ENCODE measurements at places on chromosomes 16 and 17.

- DNase-seq: peak; percentile 95
Measured at GRCh38 chr17:64506201-64506575, at the start of gene DDX5. TSS of gene DDX5 (minus strand) at chr17:64506289. CDS start at chr17:64506119, 170 bp downstream.

GRCh38 chr17:71337938-71338337 lies 782.9 kb upstream of the SOX9 start:
- DNase-seq: no peak

- DNase-seq: no peak
Measured at GRCh38 chr16:80695020-80695419, 109.4 kb downstream of the CDYL2 start.

- DNase-seq: no peak
Measured at GRCh38 chr16:11570806-11571205, 15.9 kb downstream of the LITAF start.

DNA sequence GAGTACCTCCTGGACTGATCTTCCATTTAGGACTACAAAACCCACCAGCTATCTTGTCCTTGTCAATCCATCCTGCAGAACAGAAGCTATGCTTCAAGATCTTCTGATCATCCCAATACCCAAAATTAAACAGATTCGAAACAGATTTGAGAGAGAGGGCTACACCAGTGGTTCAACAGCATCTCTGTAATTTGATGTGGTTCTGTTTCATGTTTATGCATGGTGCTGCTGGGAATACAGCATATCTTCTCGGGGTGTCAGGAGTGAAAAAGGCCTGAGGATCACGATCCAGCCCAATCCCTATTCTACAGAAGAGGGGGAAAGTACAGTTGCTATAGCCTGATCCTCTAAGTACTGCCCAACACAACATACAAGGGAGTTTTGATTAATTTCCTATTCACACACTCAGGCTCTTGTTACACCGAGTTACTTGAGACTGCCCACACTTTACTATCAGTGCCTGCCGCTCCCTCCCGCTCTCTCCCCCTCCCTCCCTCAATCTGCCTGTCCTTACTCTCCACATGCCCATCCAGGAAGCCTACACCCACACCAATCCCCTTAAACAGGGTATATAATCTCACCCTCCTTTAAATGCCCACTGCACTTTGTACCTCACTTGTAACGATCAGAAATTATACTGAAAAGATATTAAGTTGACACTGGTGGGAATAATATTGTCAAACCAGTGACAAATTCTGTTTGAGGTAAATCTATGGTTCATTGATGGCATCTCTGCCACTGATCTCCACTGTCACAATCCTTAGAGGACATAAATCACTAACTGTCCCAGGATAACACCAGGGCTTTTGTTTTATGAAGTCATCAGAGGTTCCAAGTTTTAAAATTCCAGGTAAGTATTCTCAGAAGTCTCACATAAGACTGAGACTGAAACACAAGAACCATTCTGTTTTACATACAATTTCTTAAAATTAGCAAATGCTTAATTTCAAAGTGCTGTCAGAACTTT lies 89.3 kb upstream of the PLEKHM1 start:
- no peak for DNase-seq

GRCh38 chr16:89924925-89925307 lies 1.8 kb downstream of the TUBB3 start:
- no peak for DNase-seq

DNA sequence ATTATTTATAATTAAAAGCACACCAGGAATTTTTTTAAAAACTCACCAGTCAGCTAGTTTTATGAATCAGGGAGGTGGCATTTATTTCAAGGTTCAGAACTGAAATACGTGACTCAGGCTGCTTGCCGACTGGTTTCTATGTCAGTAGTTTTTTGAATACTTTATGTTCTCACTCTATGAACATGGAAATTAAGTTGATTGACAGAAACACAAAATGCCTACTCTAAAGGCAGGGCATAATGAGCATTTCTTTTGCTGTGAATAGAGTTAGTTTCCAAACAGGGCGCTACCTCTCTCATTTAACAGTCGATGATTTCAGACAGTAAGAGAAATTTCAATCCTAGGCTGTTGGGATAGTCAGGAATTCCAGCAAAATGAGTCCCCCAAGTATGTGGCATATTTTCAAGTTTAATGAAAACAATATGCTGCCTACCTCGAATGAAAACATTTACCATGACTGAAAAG lies 6.7 kb downstream of the HS3ST3B1 start:
- DNase-seq: no peak

GRCh38 chr17:30567231-30568116 lies 90.3 kb downstream of the GOSR1 start:
- DNase-seq: no peak

GRCh38 chr17:40063187-40063771 lies 514 bp downstream of the THRA start:
- DNase-seq: no peak

DNA sequence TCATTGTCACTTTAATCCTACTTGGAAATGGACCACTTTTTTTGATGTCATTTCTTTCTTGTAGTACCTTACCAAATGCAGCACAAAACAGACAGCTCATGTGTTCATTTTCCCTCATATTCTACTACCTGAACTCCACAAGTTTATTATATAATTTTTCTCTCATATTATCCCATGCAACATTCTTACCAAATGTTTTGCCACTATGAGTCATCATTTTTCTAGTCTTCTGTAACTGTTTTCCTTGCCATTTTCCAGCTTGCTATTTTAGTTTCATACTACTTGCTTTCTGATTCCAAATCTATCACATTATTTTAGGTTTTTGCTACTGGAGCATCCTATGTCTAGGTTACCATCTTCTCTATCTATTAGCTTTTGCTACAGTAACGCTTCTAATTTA lies 332.7 kb downstream of the ZFHX3 start:
- DNase-seq: no peak

- DNase-seq: no peak
Measured at GRCh38 chr17:52148288-52148968, 10.1 kb downstream of the CA10 start.

GRCh38 chr16:70589998-70590471 lies 56.3 kb upstream of the IL34 start:
- no peak for DNase-seq

DNA sequence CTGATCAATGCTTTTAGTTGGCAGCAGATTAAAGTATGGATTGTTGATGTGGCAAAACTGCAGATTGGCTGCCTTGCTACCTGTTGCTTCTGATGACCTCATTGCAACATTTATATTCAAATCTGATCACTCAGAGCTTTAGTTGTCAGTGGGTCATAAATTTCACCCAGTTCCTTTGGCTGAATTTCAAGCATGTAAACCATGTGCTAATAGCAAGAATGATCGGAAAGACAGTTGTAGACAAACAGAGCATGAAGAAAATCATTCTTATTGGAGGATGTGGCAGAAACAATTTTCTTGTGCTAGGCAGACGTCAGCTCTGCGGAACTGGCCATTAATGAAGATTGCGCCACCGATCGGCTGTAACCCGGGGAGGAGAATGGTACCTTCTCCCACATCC lies 346.6 kb upstream of the EEF2KMT start:
- no peak for DNase-seq

DNA sequence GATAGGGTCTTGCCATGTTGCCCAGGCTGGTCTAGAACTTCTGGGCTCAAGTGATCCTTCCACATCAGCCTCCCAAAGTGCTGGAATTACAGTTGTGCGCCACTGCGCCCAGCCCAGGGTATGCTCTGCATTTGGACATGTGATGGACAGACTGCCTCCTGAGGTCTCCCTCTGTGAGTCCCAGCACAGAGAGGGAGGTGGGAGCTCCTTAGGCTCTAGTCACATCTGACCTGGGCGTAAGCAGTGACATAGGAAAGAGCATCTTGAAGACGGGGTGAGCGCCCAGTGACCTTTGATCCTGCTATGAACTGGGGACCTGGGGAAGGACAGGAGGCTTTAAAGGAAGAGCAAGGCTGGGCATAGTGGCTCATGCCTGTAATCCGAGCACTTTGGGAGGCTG lies 2.2 kb upstream of the GFAP start:
- no peak for DNase-seq

GRCh38 chr16:51524555-51525373 lies 373.7 kb upstream of the SALL1 start:
- no peak for DNase-seq

DNA sequence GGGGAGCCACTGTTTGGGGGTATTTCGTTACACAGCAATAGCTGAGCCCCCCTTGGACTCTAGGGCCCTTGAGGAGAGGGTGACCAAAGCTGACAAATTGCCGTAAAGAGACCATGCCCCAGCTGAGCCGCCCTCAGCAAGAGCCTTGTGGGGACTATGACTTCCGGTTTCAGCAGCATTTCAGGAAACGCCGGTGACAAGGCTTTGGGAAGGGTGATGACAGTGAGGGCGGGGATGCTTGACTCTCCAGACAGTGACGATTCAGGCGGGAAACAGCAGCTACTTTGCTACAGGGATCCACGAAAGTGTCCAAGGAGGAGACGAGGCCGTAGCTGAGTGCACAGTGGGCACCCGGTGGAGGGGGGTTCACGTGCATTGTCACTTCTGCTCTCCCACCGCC lies 360.8 kb downstream of the C16orf95 start:
- DNase-seq: no peak

- DNase-seq: no peak
Measured at GRCh38 chr17:19273731-19274130, 36.6 kb downstream of the EPN2 start.

- DNase-seq: no peak
Measured at GRCh38 chr16:16093628-16094332, 129.5 kb downstream of the ABCC6 start.

GRCh38 chr16:46848768-46849764 lies 18.1 kb upstream of the C16orf87 start:
- no peak for DNase-seq

DNA sequence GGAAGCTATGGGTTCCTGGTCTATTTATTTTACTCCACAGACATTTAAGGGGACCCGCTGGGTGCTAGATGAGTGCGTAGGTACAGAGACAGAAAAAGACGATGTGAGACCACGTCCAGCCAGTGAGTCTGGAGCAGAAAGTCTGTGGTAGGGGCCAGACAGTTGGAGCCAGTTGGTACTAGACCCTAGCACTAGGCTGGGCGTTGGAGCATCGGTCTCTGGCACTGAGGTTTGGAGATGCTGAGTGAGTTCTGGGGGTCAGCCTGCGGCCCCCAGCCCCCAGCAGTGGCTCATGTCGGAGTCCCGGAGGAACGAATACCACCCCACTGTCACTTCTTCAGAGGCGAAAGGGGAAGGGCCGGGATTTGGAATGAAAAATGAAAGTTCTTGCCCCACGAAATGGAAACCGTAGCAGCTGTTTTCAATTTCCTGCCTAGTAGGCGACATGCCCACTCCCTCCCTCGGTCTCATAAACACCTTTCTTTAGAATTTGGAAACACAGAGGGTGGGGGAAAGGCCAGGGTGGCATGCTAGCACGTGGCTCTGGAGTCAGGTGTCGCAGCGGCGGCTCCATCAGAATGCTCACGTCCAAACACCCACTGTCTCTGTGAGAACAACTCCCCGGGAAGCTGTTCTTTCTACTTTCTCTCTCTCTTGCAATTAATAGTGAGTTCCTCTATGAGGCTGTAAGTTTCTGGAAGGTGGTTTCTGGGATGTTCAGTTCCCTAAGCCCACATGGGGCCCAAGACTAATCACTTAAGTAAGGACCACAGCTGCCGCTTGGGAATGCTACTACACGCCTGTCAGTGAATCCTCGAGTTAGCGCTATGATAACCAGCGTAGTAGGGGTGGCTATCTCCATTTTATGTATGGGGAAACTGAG lies 96.8 kb downstream of the IRF8 start:
- DNase-seq: no peak

- no peak for DNase-seq
Measured at GRCh38 chr16:4212211-4212933, 29.5 kb downstream of the SRL start.

DNA sequence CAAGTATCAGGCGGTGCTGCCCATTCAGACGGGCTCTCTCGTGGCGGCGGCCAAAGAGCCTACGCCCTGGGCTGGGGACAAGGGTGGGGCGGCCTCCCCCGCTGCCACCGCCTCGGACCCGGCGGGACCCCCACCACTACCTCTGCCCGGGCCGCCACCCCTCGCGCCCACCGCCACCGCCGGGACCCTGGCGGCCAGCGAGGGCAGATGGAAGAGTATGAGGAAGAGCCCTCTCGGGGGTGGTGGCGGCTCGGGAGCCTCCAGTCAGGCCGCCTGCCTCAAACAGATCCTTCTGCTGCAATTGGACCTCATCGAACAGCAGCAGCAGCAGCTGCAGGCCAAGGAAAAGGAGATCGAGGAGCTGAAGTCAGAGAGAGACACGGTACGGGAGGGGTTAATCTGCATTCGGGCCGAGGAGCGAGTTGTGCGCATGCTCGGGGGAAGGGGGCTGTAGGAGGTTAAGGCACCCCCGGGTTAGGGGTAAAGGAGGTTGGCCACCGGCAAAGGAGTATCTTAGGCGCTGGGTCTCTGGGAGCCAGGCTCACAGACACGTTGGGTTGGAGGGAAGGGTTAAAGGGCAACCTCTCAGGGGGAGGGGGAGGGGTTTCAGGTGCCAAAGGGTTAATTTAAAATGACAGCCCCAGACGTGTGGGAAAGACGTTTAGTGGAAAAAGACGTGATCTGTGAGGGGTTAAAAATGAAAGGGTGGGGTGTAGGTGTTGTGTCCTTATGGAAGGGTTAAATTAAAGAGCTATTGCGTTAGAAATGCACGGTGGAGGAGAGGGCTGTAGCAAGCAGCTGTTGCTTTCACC lies 1.4 kb downstream of the MSL1 start:
- no peak for DNase-seq

DNA sequence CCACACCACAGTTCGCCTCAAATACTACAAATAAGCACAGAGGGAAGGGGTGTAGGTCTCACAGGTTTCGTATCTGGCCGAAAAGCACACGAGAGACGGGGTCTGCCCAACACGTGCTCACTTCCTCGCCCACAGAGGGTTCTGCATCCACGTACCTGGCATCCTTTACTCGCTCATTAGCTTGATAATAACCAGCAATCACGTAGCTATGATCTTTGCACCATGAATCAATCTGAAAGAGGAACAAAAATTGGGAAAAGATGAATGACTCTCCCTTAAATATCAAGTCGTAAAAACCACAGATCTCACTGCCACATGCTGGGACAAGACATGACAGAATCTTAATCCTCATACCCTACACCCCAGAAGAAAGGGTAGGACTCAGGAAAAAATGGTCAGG lies 10.5 kb downstream of the EMC8 start:
- DNase-seq: no peak

- DNase-seq: no peak
Measured at GRCh38 chr17:67746704-67747571, 29.2 kb downstream of the NOL11 start.

GRCh38 chr17:50538549-50539410 lies 6.2 kb downstream of the EPN3 start:
- DNase-seq: no peak

- no peak for DNase-seq
Measured at GRCh38 chr17:41413982-41414381, 10.4 kb downstream of the KRT37 start.
